B cell (primary cell): ENCODE measurements at places on chromosomes 12 and 14. TPM values are rescaled to one million over a fixed set of nuclear protein-coding genes. Genes with fewer than 3 reads are reported as not detected.

- DNase-seq, result no peak
- no peaks in the 10 kb centered on the region for H3K36me3 ChIP-seq
- H3K4me3 ChIP-seq, result no peak overlapping the region
- H3K4me1 ChIP-seq, result no peaks in the 10 kb centered on the region
- H3K27ac ChIP-seq, result no peak overlapping the region
Observed at GRCh38 chr12:102433304-102433703, 47.1 kb downstream of the IGF1 start.

GRCh38 chr12:6233121-6233971 is 33.1 kb downstream of the CD9 start:
- no peak overlapping the region for H3K27ac ChIP-seq
- no peaks in the 10 kb centered on the region for H3K27me3 ChIP-seq
- no peaks in the 10 kb centered on the region for H3K36me3 ChIP-seq

GRCh38 chr12:64120568-64120967 is 101.5 kb downstream of the KICS2 start:
- no peaks in the 10 kb centered on the region for H3K27me3 ChIP-seq
- H3K27ac ChIP-seq, result no peak overlapping the region
- no peaks in the 10 kb centered on the region for H3K4me1 ChIP-seq
- no peaks in the 10 kb centered on the region for H3K36me3 ChIP-seq

SELPLG gene
- total RNA-seq, result 6.1 and 6.2 TPM in 2 replicates

GRCh38 chr14:53516261-53516774 is 363.2 kb upstream of the DDHD1 start:
- no peaks in the 10 kb centered on the region for H3K27me3 ChIP-seq
- H3K27ac ChIP-seq, result no peak overlapping the region
- no peak for DNase-seq
- H3K4me3 ChIP-seq, result no peak overlapping the region
- H3K4me1 ChIP-seq, result no peaks in the 10 kb centered on the region

DNA sequence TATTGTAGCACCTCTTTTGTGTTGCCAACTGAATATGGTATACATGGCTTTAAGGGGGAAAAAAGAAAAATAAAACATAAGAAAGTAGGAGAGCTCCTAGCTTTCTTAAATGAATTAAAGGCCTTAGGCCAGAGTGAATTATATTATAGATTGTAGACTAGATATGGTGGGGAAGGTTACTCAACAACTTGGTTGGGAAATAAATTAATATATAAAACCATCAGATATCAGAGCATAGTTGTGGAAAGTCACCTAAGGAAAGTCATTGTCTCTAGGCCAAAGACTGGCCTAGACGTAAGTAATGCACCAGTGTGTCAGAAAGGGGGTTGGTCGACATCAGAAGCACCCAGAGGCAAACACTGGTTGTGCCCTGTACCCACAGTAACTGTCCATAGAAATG is 391.8 kb downstream of the RAD51B start:
- H3K4me1 ChIP-seq, result peaks cover 32% of the 10 kb centered on the region
- H3K4me3 ChIP-seq, result no peak overlapping the region
- H3K36me3 ChIP-seq, result no peaks in the 10 kb centered on the region
- no peaks in the 10 kb centered on the region for H3K27me3 ChIP-seq
- no peak for DNase-seq

VTI1B gene
- 58.8 and 58.9 TPM in 2 replicates for total RNA-seq

GRCh38 chr14:57485635-57486034 is 8.0 kb downstream of the CCDC198 start:
- no peak overlapping the region for H3K4me3 ChIP-seq
- peaks cover 17% of the 10 kb centered on the region for H3K4me1 ChIP-seq
- no peaks in the 10 kb centered on the region for H3K36me3 ChIP-seq
- peaks cover 3% of the 10 kb centered on the region for H3K27me3 ChIP-seq
- peak; percentile 37 for DNase-seq
- no peak overlapping the region for H3K27ac ChIP-seq

DNA sequence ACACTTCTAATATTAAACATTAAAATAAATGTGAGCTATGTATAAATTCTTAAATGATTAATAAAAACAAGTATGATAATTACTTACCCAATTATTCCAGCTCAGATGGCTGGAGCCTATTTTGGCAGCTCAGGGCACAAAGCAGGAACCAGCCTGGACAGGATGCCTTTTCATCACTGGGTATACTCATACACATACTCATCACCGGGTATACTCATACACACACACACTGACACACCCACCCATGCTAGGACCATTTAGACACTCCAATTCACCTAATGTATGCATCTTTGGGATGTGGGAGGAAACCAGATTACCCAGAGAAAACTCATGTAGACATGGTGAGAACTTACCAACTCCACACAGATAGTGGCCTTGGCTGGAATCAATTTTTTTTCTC is 57.9 kb upstream of the CNOT2 start:
- no peak for DNase-seq
- H3K4me1 ChIP-seq, result no peaks in the 10 kb centered on the region
- no peak overlapping the region for H3K27ac ChIP-seq
- no peaks in the 10 kb centered on the region for H3K27me3 ChIP-seq

DAZAP2 gene
- 219 and 233 TPM in 2 replicates for total RNA-seq

GYS2 gene
- total RNA-seq, result 0.10 TPM in 1 of 2 replicates, not detected in the other

ERP27 gene
- total RNA-seq, result 9.0 and 12.4 TPM in 2 replicates

DNA sequence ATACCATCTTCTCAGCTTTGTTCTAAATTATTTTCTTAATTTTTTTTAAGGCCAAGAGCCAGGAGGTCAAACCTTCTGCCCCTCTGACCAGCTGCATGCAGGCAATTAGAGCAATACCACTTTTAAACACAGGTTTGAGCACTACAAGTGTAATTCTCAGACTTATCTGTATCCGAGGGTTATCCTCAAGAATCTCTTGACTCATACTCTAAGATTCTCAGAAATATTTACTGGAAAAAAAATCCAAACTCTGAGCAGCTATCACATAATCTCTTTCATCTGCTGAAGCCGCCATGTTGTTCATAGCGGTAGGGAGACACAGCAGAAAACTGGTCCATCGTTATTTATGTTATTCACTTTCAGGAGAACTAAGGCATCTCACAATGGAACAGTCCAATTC is 27.4 kb upstream of the PTHLH start:
- no peaks in the 10 kb centered on the region for H3K4me1 ChIP-seq
- no peaks in the 10 kb centered on the region for H3K36me3 ChIP-seq
- no peak overlapping the region for H3K4me3 ChIP-seq
- H3K27ac ChIP-seq, result no peak overlapping the region
- DNase-seq, result no peak
- H3K27me3 ChIP-seq, result no peaks in the 10 kb centered on the region

- no peaks in the 10 kb centered on the region for H3K27me3 ChIP-seq
- no peak within 1 kb of the TSS for H3K4me3 ChIP-seq
- H3K27ac ChIP-seq, result no peak within 1 kb of the TSS
- DNase-seq, result no peak
- peaks cover 3% of the 10 kb centered on the region for H3K4me1 ChIP-seq
- H3K36me3 ChIP-seq, result no peaks in the 10 kb centered on the region
Observed at GRCh38 chr14:37197421-37198272, at the start of gene MIPOL1. Gene MIPOL1 (plus strand): TSS chr14:37197937. CDS start chr14:37247889, 49,952 bp downstream.

- peaks cover 20% of the 10 kb centered on the region for H3K4me1 ChIP-seq
- no peak for DNase-seq
- no peaks in the 10 kb centered on the region for H3K36me3 ChIP-seq
- H3K4me3 ChIP-seq, result no peak overlapping the region
Observed at GRCh38 chr12:132603240-132604150, 6.9 kb downstream of the LRCOL1 start.

GRCh38 chr12:124094188-124094587 is 121.2 kb downstream of the ZNF664 start:
- H3K4me1 ChIP-seq, result no peaks in the 10 kb centered on the region
- H3K27me3 ChIP-seq, result no peaks in the 10 kb centered on the region
- no peaks in the 10 kb centered on the region for H3K36me3 ChIP-seq
- H3K27ac ChIP-seq, result no peak overlapping the region
- no peak for DNase-seq

NXPH4 gene
- 6.9 and 8.6 TPM in 2 replicates for total RNA-seq

DNA sequence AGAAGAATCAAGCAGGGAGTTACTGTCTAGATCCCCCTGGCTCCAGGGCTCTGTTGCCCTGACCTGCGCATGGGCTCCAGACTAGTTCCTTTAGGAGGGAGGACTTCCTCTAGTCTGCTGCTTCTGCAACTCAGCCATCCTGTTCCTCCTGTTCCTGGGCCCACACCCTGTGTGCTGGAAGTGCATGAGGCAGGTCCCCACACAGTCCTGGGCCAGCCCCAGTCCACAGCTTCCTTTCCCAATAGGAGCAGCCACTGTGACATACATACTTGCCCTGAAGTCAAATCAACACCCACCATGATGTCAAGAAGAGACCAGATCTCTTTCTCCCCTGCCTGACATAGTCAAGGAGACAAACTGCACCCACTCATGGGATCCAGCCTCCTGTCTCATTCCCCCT is 1.3 kb downstream of the SDR9C7 start:
- no peak for DNase-seq
- H3K4me3 ChIP-seq, result no peak overlapping the region
- H3K4me1 ChIP-seq, result peaks cover 7% of the 10 kb centered on the region
- no peaks in the 10 kb centered on the region for H3K36me3 ChIP-seq

SERPINA4 gene
- not detected in 2 replicates for total RNA-seq

GRCh38 chr12:66162701-66163100 is 7.1 kb downstream of the TMBIM4 start:
- no peak for DNase-seq
- H3K27ac ChIP-seq, result peak overlapping the region; percentile 35
- no peak overlapping the region for H3K4me3 ChIP-seq
- peaks cover 5% of the 10 kb centered on the region for H3K36me3 ChIP-seq
- peaks cover 34% of the 10 kb centered on the region for H3K4me1 ChIP-seq

RGS6 gene
- total RNA-seq, result not detected in 2 replicates

DNA sequence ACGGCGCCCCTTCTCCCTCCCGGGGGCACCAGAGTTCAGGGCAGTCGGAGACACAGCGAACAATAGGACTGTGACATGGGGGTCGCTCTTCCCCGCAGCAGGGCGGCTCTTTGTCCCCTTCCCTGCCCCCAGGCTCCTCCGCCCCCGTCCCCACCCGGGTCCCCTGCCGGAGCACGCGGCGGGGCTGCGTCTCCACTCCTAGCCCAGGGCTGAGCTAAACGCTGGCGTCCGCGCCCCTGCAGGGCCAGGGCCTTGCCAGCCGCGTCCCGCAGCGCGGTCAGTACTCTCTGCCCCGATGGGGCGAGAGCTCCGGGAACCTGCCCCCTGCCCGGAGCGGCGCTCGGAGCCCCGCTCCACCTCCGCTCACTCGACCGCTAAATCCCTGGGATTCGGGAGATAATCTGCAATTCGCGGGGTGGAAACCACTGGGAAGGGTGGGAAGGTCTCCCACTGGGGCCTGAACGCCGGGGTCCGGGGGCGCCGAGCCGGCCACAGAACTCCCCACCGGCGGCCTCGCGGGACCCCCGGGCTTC is 825 bp upstream of the CCDC85C start:
- H3K4me3 ChIP-seq, result peak overlapping the region; percentile 62
- H3K27me3 ChIP-seq, result peaks cover 12% of the 10 kb centered on the region
- peaks cover 16% of the 10 kb centered on the region for H3K4me1 ChIP-seq
- DNase-seq, result no peak

DNA sequence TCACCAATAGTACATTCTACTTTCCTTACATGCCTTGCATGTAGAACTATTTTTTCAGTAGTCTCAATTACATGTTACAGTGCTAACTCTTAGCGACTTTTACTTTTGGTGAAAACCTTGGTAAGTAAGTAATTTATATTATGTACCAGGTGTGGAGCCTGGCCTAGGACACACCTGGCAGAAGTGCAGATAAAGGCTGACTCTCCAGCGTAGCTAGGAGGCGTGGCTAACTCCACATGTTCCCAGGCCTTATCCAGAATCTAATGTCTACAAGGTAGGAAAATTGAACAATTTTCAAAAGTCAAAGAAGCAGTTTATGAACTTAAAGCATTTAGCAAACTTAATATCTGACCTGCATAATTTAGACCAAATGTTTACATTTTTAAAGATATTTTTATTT is 157.4 kb downstream of the DHRS2 start:
- H3K4me3 ChIP-seq, result no peak overlapping the region
- peaks cover 2% of the 10 kb centered on the region for H3K27me3 ChIP-seq
- H3K4me1 ChIP-seq, result no peaks in the 10 kb centered on the region

GRCh38 chr12:28308891-28309290 is 118.6 kb downstream of the CCDC91 start:
- H3K36me3 ChIP-seq, result peaks cover 36% of the 10 kb centered on the region
- H3K27ac ChIP-seq, result no peak overlapping the region
- DNase-seq, result no peak
- no peaks in the 10 kb centered on the region for H3K27me3 ChIP-seq
- no peak overlapping the region for H3K4me3 ChIP-seq

DNA sequence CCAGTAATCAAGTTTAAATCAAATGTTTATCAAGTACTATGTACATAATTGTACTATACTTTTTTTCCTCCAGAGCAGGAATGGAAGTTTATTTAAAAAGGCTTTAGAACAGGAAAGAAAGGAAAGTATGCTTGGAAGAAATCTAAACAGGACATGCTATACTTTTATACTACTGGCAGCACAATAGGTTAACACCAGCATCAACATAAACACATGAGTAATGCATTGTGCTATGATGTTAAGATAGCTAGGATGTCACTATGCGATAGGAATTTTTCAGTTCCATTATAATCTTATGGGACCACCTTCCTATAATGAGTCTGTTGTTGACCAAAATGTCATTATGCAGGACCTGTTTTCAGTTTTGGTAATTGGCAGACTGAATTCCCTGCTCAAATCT is 41.5 kb upstream of the ANKS1B start:
- no peak overlapping the region for H3K27ac ChIP-seq
- no peak overlapping the region for H3K4me3 ChIP-seq
- no peaks in the 10 kb centered on the region for H3K36me3 ChIP-seq
- no peak for DNase-seq

GRCh38 chr14:97298331-97298730 is 501.1 kb downstream of the VRK1 start:
- no peaks in the 10 kb centered on the region for H3K27me3 ChIP-seq
- no peak overlapping the region for H3K27ac ChIP-seq
- no peaks in the 10 kb centered on the region for H3K4me1 ChIP-seq
- no peak overlapping the region for H3K4me3 ChIP-seq

DNA sequence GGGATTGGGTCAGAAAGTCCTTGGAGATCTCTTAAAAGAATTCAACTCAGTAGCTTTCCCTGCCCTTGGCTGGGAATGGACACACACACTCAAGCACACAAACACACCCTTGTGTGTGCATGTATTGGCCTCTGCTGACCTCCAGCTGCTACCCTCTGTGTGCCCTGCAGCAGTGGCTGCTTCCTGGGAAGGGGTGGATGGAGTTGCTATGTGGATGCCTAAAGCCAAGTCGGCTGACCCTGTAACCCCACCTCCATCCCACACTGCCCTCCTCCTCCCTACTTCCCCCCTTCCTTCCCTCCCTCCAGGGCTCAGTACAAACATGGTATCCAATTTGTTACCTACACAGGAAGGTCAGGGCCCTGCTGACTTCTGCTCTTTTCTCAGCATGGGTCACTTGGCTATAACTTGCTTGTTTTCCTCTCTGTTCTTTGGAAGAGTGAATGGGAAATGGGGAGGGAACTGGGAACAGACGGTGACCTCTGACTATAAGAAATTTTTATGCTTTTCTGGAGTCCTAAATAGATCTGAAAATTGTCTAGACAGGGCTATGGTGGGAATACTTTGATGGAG is 351.6 kb upstream of the TBX3 start:
- H3K27me3 ChIP-seq, result no peaks in the 10 kb centered on the region
- DNase-seq, result no peak

GRCh38 chr12:54328595-54329337 is 3.8 kb downstream of the COPZ1 start:
- no peak overlapping the region for H3K4me3 ChIP-seq
- H3K36me3 ChIP-seq, result peaks cover 21% of the 10 kb centered on the region
- H3K4me1 ChIP-seq, result peaks cover 14% of the 10 kb centered on the region
- H3K27me3 ChIP-seq, result no peaks in the 10 kb centered on the region

KIF5A gene
- total RNA-seq, result 0.56 and 0.67 TPM in 2 replicates

GRCh38 chr12:94793191-94793595 is 142.8 kb upstream of the TMCC3 start:
- no peak overlapping the region for H3K4me3 ChIP-seq
- peak overlapping the region; percentile 7 for H3K27ac ChIP-seq
- no peak for DNase-seq
- H3K4me1 ChIP-seq, result peaks cover 14% of the 10 kb centered on the region

SFSWAP gene
- 122 and 135 TPM in 2 replicates for total RNA-seq
